ENCODE measurements at places on chromosomes 6 and 20.

GRCh38 chr20:21182832-21183563, 57.1 kb downstream of the KIZ start:
- no peak for DNase-seq

- DNase-seq = no peak
Observed at GRCh38 chr6:170461556-170462365, 91.3 kb downstream of the PSMB1 start.

DNA sequence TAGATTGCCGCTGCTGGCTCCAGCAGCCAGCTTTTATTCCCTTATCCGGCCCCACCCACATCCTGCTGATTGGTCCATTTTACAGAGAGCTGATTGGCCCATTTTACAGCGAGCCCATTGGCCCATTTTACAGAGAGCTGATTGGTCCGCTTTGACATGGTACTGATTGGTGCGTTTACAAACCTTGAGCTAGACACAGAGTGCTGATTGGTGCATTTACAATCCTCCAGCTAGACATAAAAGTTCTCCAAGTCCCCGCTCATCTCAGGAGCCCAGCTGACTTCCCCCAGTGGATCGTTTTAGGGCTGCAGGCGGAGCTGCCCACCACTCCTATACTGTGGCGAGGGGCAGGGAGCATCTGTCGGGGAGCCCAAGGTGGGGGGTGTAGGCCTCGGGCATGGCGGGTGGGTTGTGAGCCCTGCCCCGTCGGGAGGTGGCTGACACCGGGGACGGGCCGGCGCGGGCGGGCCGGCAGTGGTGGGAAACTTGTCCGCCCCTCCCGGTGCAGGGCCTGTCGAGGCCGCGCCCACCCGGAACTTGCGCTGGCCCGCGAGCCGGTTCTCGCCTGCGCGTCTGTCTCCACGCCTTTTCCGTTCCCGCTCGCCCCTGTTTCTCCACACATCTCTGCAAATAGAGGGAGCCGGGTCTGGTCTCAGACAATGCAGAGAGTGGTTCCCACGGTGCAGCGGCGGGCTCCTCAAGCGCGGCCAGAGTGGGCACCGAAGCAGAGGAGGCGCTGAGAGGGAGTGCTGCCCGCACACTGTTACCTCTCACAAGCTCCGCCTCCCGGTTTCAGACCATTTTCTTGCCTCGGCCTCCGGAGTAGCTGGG, 86.1 kb upstream of the STMND1 start:
- no peak for DNase-seq

GRCh38 chr6:93365445-93365844, 53.9 kb downstream of the EPHA7 start:
- DNase-seq = no peak

- no peak for DNase-seq
Observed at GRCh38 chr6:135008941-135009290, 45.7 kb downstream of the HBS1L start.

GRCh38 chr6:130517444-130517931, 151.7 kb downstream of the TMEM200A start:
- no peak for DNase-seq

DNA sequence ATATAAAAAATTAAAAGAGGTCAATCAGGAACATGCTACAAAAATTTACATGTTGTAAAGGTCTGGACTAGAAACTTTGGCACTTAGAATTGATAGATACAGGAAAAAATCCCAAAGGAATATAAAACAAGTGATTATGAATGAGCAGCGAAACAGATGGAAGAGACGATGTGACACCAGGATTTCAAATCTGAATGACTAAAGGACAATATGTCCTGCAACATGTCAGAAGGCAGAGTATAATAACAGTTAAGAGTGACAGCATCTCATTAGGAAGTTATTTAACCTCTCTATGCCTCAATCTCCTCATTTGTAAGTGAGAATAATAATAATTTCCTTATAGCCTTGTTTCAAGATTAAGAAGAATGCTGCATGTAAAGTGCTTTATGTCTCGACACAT, 50.3 kb downstream of the FRK start:
- DNase-seq = no peak

- DNase-seq = no peak
Observed at GRCh38 chr6:10441004-10441654, 26.3 kb upstream of the TFAP2A start.

DNA sequence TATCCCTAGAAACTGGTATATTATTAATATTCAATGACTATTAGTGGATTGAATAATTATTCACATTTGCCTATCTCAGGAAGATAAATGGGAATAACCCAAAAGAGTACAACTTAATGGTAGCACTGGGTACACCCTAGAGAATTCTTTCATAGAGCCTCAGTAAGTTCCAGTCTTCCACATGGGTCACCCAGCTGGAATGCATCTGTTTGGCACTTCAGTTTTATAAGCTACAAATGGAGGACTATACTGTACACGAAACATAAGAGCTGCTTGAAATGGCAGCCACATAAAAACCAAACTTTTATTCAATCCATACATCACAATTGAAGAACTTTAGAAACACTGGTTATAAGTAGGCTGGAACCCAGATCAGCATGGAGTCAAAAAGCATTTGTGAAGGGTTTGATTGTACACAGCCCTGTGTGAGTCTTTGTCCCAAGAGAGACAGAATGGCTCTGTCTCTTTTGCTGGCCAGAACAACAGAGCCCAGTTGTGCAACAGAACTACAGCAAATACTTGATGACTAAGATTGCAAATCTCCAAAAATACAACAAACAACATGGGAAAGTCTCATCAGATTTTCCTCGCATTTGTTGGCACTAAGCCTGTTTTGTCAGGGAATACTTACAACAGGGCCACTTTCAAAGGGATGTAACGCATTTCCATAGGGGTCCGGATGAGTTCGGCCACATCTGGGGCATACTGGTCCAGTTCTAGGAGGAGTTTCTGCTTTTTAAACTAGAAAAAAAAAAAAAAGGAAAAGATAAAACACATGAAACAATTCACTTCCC, 39.5 kb downstream of the PIGU start:
- DNase-seq = no peak

DNA sequence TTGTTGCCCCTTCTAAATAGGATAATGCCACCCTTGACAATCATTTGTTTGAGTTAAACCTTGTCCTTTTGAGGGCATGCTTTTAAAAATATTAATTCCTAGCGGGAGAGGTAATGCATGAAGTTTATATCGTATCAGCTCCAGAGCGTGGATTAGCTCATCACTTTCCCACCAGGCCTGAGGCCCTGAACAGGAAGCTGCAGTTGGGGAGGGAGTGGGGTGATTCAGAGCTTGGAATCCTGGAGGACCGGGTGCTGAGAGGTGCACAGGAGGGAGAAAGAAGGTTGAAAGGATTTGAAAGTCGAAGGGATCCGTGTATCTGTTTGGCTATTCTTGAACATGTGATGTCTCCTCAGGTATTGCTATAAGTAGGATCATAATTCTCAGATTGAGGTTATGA, 25.0 kb downstream of the ZDHHC14 start:
- no peak for DNase-seq

DNA sequence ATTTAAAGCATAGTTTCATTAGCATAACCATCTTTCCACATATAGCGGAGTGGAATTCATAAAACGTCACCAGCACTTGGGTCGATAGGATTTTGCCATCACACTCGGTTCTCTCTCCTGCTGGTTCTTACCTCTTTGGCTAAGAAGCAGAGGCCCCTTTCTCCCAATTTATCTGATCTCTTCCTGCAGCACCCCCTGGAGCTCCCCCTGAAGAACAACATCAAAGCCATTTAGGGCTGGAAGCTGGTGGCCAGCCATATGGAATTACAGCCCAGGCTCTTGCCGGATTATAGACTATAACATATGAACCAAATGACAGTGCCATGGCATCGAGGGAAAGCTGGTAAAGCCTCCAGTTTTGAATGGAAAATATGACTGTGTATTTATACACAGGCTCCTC, 6.4 kb upstream of the KIF6 start:
- no peak for DNase-seq

DNA sequence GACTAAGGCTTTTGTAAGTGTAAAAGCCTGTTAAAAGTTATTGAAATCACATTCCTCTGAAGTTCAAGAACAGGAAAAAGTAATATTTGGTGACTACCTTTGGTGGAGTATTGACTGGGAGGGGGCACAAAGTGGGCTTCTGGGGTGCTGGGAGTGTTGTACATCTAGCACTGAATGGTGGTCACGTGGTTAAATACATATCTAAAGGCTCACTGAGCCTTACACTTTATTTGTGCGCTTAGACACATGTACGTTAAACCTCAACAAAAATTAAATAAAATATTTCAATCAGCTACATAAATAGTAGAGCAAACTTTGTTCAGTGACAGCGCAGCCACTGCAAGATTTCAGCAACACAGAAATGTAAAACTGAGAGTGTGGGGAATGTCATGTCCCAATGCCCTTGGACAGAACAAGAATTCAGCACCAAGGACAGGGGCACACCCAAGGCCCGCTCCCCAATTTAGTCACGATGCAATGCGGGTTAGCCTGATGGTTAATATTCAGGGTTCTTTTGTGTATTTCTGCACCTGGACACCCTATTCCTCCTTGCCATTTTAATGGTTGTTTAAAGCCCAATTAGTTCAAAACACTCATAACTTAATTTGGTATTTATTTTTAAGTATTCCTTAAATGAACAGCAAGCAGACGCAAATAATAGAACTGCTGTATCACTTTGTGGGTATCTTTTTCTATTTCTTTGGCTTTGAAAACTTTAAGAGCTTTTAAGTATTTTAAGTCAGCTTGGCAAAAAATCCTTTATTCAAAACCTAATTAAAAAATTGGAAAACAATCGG, 37.4 kb downstream of the ANGPT4 start:
- no peak for DNase-seq

GRCh38 chr6:160931378-160932310, 59.9 kb upstream of the MAP3K4 start:
- DNase-seq = no peak

- no peak for DNase-seq
Observed at GRCh38 chr6:126641641-126642040, 301.7 kb downstream of the CENPW start.

DNA sequence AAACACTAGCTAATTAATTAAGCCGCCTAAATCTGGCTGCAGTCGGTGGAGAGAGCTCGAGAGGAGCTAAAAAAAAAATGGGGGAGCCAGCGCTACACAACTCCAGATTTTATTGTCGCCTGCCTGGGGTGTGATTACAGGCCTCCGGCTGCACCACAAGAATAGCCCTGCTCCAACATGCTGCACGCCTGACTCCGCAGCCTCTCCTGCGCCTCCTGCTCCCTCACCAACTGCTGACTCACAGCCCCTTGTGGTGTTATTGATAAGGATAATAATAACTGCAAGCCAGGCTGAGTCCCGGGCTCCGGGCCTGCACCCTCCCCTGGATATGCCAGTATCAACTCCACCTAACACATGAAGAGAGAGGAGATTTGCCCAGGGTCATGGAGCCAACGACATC, 16.8 kb downstream of the SIRPA start:
- no peak for DNase-seq

DNA sequence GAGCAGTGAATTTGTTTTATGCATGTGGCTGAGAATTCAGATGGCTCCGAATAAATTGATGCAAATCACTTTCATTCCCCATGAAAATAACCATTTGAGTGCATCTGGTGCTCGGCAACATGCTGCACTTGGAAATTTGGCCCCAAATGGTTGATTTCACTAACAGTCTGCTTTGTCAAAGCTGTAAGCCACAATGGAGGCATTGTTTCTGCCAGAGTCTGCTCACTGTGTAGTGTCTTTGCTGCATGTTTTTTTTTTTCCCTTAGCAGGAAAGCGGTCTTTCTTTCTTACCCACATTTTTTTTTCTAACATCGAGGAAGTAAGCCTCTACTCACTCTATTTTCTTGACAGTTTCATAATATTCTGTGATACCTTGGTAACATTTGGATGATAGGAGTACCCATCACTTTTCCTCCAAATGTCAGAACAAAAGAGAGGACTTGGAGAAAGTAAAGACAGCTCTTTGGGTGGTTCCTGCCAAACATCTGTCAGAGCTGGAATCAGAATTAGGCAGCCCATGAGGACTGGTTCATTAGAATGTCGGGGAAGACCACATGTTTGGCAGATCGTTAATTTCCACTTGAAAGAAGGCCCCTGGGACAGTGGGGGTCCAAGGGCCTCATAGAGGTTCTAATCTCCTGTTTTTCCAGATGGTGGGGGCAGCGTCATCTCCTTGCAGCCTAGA, 149.5 kb downstream of the DOK5 start:
- no peak for DNase-seq

GRCh38 chr6:144408161-144408560, 123.0 kb downstream of the UTRN start:
- no peak for DNase-seq

DNA sequence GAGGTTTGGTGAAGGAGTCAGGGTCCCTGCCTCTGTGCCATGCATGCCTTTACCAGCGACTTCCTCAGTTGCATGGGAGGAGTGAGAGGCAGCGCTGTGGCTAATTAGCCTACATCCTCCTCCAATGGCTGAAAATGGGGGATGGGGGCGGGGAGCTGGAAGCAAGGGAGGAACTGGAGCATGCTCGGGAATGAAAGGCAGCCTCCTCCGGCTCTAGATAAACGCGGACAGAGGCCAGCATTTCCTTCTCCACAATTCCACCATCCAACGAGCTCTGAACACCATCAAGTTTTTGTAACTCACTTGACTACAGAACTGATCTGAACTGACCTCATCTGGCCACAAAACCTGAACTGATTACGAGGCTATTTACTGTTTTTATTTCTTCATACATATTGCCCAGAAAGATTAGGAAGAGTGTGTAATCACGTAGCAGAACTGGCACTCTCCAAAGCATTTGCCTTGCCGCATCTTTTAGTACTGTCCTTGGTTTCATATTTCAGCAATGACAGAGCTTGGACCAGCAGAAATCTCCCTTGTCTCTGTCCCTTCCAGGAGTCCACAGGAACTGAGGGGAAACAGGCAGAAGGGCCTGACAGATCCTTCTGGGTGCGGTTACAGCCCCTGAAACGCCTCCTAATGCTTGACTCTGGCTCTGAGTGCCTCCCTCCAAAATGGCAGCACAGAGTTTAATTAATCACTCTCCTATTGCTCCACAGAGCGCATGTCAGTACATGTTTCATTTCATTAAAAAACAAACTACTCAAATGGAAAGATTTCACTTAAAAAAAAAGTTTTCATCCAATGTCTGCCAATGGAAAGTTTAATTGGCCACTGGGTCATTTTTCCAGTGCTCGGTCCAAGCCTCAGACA, 58.2 kb upstream of the TRAF3IP2 start:
- no peak for DNase-seq

DNA sequence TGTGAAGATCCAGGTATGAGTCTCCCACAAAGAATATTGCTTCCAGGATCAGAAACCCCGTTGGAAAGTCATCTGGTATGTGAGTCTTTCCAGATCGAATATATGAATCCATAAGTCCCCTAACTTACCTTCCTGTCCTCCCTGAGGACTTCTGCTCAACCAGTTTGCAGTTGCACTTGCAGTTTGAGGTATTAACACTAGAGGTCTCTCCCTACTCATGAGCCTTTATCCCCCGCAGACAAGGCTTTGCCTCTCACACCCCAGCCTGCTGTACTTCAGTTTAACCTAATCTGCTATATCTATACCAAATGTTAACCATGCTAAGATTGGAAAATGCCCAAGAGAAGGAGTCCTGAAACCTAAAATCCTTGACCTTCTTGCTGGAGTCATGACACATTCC, 135.3 kb upstream of the DEFB112 start:
- DNase-seq = no peak

GRCh38 chr6:35038076-35038475, 103.1 kb downstream of the TCP11 start:
- DNase-seq = no peak

GRCh38 chr6:10585209-10585845, 64.2 kb downstream of the GCNT2 start:
- no peak for DNase-seq
